ENCODE measurements at places on chromosomes 7 and 10.

DNA sequence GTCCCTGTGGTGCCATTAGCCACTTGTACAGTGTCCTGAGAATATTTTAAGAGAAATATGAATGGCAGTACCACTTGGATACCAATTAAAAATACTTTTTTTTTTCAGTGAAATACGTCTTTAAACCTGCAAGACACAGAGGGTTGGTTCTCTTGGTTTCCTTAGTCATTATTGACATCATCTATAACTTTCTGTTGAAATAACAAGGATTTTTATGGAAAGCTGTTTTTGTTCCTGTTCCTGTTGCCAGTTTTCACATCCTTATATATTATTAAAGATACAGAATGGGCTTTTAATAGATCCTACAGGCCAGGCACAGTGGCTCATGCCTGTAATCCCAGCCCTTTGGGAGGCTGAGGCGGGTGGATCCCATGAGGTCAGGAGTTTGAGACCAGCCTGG, 579.9 kb downstream of the AUTS2 start:
- DNase-seq, result no peak

GRCh38 chr7:41416208-41416595, 286.7 kb downstream of the INHBA start:
- DNase-seq, result no peak

GRCh38 chr10:114754445-114755320, 66.9 kb upstream of the FHIP2A start:
- DNase-seq, result peak; percentile 10

DNA sequence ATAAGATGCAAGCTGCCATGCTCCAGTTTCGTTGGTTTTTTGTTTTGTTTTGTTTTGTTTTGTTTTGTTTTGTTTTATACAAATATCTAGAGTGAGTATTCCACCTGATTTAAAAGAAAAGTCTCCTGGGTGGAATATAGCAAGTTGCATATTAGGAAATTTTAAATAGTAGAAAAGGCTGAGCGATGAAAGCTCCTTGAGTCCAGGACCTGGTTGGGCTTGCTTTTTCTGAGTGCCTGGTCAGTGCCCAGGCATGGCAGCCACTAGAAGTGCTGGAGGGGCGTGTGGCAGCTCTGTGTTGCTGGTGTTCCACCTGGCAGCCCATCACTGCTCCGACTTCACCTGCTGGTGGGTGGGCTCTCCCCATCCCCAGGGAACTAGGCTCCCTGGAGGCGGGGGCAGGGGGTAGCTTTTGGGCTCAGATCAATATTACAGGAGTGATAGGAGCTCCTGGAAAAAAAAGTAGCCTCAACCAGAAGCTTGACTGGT, 8.0 kb downstream of the COL17A1 start:
- DNase-seq, result no peak

GRCh38 chr10:64091897-64092296, 570.7 kb downstream of the REEP3 start:
- peak; percentile 39 for DNase-seq

GRCh38 chr7:83486536-83486935, 162.4 kb downstream of the SEMA3E start:
- no peak for DNase-seq

All from kidney glomerular epithelial cell (primary cell).